Brain microvascular endothelial cell (primary cell): ENCODE measurements at places on chromosomes 12 and 14.

DNA sequence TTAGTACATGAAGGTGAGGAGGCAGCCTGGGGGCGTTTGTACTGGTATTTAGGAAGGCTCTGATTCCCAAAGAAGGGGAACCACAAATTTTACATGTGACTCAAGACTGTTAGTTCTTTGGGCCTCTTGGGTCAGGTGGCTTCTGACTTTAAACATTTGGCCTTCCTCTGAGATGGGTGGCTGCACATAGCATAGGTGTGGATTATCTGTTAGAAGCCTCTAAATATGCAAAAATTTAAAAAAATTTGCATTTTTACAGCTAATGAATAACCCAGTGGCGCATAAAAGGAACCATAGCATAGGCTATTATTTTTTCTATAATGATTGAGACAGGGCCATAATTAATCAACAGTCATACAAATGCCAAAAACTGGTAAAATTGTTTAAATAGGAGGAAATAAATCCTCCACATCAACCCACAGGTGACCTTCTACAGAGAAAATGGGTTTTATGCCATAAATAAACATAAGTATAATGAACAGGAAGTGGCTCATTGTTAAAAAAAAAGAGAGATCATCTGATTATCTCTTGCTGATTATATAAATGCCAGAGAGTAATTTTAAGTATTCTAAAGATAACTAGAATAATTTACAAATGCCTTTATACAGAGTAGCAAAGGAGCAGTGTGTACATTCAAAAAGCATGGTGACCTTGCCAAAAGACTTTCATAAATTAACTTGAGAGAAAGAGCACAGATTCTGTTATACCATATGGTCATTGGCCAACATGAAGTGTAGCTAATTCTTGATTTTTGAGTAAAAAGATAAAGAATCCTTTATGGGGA lies 284.2 kb upstream of the ATP2B1 start:
- no peak for DNase-seq

GRCh38 chr14:52494444-52494843 lies 57.9 kb downstream of the TXNDC16 start:
- no peak for DNase-seq

DNA sequence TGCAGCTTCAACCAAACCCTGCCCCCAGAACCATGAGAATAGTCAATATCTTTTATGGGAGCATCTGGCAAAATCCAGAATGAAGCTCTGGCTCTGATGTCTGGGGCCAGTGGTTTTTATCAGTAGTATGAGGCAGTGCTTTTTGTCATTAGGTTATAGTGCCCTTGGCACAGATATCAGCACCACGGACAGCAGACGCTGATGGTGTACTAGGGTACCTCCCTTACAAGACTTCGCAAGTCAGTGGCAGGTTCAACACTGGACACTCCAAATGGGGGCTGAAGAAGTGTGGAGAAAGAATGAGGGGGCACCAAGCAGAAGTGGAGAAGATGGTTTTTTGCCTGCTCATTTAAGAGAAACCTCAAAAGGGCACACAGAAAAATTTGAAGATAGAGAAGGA lies 68.2 kb upstream of the E2F7 start:
- DNase-seq = peak; percentile 61

- peak; percentile 83 for DNase-seq
Observed at GRCh38 chr14:59268011-59268410, 79.5 kb downstream of the DAAM1 start.

DNA sequence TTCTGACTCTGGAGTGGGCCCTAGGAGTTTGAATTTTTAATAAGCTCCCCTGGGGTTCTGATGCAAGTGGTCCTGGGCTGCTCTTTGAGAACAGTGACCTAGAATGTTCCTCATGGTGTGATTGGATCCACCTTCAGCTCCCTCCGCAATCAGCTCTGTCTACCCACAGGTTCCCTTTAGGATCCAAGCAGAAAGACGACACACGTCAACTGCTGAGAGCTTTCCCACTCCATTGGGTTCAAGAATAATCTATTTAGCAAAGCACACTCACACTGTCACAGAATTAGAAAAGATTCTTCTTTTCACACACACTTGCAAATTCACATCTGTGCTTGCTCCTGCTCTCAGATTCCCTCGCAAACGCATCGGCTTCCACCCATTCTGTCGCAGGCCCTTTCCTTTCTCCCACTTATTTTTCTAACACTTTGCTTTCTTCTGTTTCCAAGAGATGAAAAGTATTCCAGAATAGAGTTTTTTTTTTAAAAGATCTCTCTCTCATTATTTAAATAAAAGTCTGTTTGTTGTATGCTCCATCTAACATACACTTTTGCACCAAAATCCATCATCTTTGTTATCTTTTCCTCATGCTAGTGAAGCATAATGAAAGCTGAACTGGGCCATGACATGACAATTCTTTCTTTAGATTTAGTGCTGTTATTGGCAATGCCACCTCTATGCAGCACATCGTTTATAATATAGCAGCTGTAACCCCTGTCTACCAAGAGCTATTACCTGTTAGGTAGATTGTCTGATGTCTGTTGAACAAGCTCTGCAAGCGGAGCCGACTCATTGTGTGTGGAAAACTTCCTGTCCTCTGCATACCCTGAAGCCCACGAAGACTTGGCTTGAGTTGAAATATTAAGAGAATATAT lies 73.1 kb downstream of the CACNA1C start:
- no peak for DNase-seq

GRCh38 chr12:79737875-79738718 lies 47.3 kb upstream of the PAWR start:
- DNase-seq = peak; percentile 55
